ENCODE measurements at places on chromosomes 5 and 9.

DNA sequence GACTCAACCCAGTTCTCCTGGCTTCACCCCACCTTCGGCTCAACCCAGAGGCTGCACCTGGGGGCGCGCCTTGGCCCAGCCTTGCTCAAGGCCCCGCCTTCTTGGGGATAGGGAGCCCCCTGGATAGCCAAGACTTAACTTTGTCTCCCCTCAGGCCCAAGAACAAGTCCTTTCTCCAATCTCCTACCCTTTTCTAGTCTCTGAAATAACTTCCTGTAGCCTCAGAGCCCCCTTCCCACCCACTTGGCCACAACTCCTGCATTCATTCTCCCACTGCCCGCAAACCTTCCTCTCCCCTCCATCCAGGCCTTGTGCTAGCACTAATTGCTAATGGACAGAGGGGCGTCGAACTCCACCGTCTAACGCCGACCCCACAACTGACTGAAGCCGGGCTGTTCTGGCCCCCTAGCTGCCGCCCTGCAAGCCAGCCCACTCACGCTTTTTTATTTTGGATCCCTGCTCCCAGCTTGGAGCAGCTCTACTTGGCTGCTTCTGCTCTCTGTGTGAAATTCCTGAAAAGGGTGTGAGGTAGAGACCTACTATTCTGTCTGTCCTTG lies 579 bp upstream of the ASTN2 start:
- DNase-seq = no peak

GRCh38 chr5:59919484-59919883 lies 26.0 kb upstream of the PDE4D start:
- no peak for DNase-seq

DNA sequence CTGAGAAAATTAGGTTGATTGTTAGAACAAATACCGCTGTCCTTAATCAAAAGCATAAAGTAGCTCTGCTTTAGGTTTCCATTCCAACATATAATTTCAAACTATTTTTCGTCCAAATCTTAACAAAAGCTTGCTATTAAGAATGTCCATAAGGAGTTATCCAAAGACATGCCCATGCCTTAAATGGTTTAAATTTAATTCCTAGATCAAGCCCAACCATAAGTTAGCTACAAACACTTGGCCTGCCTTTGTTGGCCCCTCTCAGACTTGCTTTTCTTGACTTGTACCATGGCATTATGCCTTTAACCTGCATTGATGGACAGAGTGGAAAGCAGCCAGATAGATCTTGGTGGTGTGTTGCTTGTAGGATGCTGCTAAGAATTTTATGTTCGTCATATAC lies 8.8 kb downstream of the GARNL3 start:
- no peak for DNase-seq

- no peak for DNase-seq
These were observed 143.8 kb upstream of the CCDC152 start for GRCh38 chr5:42612750-42613366.

- DNase-seq = no peak
These were observed 39.6 kb downstream of the RXRA start for GRCh38 chr9:134365791-134366222.

DNA sequence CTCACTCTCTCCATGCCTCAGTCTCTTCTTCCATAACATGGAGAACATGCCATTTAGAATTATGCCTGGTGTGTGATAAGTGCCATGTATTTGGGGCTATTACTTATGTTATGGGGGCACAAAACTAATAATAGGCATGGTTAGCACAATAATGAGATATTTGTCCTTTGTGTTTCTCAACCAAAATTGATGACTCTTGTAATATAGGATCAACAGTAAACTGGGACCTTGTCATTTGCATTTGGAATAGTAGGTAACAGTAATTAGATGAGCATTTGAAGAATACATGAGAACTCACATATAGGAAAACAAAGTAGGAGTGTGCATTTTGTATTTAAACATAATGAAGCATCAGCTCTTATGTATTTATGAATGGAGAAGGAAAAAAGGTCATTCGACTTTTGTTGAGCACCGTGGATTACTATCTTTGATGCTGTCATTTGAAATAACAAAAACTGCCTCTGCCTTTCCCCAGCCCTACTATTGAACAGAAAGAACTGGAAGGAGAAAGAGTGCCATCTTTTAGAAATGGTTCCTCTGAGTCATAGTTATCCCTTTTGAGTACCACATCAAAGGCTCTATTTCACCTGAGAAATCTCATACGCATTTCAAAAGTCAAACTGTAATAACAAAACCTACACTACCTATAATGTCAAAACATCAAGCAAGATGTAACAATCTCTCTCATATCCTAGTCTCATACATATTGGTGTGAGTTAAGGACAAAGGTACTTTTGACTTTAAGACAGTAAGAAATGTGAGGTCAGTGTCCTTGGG lies 655.2 kb downstream of the PDE4D start:
- DNase-seq = no peak

GRCh38 chr5:135205632-135206349 lies 171.8 kb upstream of the PITX1 start:
- no peak for DNase-seq

- no peak for DNase-seq
These were observed 1280.6 kb upstream of the ACO1 start for GRCh38 chr9:31103836-31104235.

DNA sequence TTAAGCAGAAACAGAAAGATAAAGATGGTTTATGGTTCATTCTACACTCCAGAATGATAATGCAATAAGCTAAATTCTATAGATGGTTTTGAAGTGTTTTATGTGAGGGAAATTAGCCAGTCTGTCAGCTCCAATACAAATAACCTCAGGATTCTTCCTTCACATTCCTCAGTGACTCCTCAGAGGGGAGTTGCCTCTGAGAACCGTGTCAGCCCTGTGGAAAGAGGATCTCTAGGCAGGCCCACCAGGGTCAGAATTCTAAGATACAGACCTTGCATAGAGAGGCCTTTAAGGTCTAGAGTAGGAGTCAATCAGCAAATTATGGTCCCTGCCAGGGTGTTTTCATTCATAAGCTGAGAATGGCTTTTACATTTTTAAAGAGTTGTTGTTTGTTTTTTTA lies 26.6 kb downstream of the RUSC2 start:
- DNase-seq = peak; percentile 51

DNA sequence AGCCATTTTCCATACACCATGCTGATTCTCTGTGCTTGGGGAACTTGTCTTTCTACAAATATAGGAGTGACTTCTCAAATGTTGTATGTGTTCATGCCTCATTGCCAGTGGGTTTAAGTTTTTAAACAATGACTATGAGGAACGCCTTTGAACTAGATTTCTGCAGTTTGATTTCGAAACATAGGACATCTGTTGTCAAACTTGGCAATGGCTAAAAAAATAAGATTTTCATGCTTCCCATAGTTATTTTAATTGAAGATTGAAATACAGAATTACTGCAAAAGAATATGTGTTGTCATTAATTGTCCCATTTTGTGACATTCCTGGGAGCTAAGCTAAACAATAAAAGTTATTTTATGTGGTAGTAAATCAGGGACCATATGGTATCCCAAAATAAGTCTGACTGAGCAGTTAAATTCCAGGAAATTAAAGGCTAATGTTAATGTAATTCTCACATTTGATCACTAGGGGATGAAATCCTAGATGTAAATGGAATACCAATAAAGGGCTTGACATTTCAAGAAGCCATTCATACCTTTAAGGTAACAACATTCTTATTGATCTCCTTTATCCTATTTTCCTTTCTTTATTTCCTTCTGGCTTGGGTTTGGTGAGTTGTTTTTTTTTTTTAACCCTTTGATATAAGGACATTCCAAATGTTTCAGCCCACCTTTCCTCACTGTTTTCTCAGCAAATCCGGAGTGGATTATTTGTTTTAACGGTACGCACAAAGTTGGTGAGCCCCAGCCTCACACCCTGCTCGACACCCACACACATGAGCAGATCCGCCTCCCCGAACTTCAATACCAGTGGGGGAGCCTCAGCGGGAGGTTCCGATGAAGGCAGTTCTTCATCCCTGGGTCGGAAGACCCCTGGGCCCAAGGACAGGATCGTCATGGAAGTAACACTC lies 116.7 kb downstream of the GOLPH3 start:
- no peak for DNase-seq

- no peak for DNase-seq
These were observed 73.8 kb upstream of the TBC1D2 start for GRCh38 chr9:98329281-98329680.

DNA sequence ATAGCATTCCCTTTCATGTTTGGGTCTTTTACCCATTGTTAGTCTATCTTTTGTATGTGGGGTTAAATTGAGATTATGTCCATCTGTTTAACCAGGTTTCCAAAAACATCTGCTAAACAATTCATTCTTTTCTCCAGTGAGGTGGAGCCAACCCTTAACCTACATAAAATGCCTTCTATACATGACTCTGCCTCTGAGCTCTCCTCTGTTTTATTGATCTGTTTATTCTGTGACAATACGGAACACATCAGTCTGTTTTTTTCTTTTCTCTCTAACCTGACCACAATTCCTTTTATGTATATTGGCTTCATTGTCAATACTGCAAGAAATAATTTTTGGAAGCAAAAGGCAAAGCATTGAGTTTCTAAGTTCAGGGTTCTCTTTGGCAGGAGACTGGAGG lies 9.9 kb upstream of the ARL15 start:
- no peak for DNase-seq

DNA sequence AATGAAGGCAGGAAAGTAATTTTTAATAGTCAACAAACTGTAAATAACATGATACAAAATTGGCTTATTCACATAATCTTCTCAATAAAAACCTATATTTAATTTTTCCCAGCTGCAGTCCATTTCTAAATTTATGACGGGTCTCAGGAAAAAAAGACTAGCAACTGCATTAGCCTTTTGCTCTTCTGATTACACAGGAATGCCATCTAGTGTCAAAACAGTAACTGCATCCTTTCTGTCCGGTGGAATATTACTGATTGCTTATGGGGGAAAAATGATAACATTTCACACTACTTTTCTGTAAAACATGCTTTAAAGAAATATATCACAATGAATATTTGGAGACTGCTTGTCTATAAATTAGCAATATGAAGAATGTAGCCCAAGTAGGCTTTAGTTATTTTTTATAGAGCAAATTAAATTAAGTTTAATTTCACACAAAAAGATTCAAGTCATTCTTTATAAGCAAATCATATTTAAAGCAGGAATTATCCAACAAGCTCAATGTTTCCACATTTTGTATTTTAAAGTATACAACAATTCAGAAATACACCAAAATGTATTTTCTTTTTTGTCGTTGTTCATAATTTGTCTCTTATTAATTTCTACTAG lies 534.7 kb downstream of the CDH10 start:
- DNase-seq = peak; percentile 37

DNA sequence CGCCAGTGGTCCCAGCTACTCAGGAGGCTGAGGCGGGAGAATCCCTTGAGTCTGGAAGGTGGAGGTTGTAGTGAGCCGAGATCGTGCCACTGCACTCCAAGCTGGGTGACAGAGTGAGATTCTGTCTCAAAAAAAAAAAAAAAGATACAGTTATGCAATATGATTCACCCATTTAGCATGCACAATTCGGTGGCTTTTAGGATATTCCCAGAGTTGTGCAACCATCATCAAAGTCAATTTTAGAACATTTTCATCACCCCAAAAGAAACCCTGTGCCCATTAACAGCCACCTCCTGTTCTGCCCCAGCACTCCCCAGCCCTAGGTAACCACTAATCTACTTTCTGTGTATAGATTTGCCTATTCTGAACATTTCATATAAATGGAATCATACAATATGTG lies 4.3 kb upstream of the DHFR start:
- DNase-seq = no peak

- DNase-seq = no peak
These were observed 79.3 kb upstream of the CCDC152 start for GRCh38 chr5:42677156-42677842.

GRCh38 chr5:15592728-15593127 lies 92.7 kb downstream of the FBXL7 start:
- no peak for DNase-seq

- no peak for DNase-seq
These were observed 898 bp downstream of the CAMSAP1 start for GRCh38 chr9:135906291-135907005.

GRCh38 chr5:16849775-16850174 lies 86.3 kb downstream of the MYO10 start:
- DNase-seq = no peak
